ENCODE measurements at places on chromosomes 16 and 17. TPM values are rescaled to one million over a fixed set of nuclear protein-coding genes. Genes with fewer than 3 reads are reported as not detected.

The CTRB1 gene
- total RNA-seq = not detected

The TBX4 gene
- not detected for total RNA-seq

DNA sequence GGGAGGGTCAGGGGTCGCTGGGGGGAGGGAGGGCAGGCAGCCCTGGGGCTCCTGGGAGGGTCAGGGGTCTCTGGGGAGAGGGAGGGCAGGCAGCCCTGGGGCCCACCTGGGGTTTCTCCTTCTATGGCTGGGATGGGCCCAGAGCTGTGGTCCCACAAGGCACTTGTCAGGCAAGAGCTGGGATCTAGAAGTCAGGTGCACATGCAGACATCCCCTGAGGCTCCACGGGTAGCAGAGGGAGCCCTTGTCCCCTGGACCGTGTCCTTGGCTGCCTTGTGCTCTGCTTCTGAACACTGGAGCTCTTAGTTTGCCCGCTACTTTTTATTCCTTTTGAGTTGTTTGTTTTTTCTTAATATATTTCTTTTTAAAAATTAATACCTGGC lies 1.8 kb downstream of the TUBB3 start:
- no peak for DNase-seq

- DNase-seq = no peak
Measured at GRCh38 chr17:39944393-39944711, 16.8 kb downstream of the LRRC3C start.
